Pancreas (tissue), 10 donors: ENCODE measurements at places on chromosomes 7 and 10. TPM values are rescaled to one million over a fixed set of nuclear protein-coding genes. Genes with fewer than 3 reads are reported as not detected.
A peak's percentile ranks its signal among the peaks of the same experiment; 100 is the strongest.

The TSPAN13 gene
- 49.3 TPM for polyA plus RNA-seq

DNA sequence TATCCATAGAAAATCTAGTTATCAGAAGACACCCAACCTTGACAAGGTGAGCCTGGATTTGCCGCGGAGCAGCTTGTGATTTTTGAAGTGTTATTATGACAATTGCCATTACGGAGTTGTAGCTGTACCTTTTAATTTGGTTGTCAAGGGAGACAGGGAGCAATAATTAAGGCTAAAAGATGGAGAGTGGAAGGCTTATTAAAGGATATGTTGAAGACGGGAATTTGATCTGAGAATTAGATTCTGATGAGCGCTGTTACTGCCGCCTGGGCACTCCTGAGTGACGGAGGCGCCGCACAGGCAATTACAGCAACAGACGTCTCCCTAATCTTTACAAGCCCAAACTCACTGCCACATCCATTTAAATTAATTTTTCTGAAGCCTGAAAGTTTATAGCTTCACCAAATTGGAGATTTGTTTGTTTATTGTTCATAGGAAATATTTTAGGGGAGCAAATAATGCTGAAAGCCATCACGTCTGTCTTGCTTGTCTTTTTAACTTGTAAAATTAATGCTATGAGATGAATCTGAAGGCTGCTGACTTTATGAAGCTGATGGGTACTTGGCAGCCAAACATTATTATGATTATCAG lies 475.0 kb upstream of the ADARB2 start:
- no peak for DNase-seq

DNA sequence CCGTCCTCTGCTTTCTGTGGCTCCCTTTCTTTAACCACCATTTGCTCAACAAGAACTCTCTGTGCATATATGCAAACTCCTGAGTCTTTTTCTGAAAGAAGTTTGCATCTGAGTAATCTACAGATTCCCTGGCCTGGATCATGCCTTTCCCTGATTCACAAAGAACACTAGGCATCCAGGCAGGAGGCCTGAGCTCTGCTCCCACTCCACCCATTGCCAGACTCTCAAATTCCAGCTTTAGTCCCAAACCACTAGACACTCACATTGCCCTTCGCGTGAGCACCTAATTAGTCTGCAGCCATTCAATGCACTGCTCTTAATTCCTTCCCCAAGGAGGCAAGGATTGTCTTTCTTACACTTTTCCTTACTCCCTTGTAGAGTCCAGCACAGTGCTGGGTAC lies 60.9 kb downstream of the ABCC2 start:
- DNase-seq: no peak

DNA sequence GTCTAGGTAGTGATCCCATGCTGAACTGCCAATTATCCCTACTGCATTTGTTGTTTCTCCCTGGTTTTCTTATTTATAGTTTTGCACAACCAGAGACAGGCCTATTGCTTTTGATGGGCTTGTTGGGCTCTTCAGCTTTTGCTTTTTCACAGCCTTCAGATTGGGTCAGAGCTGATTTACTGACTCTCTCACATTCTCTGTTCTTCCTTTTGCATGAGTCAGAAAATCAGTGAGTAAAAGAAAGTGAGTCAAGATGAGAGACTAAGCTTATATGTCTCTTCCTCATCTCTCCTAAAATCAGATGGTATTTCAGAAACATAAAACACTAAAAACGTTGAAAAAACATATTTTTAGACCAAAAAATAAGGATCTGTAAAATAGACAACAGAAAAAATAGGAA lies 1135.4 kb downstream of the XPNPEP1 start:
- DNase-seq: no peak

The MACROH2A2 gene
- polyA plus RNA-seq: 7.5 TPM

The SPAM1 gene
- polyA plus RNA-seq: 0.12 TPM

- no peak for DNase-seq
Observed at GRCh38 chr10:46301056-46301645, 14.4 kb downstream of the ANTXRL start.

The ADRB1 gene
- 0.49 TPM for polyA plus RNA-seq

DNA sequence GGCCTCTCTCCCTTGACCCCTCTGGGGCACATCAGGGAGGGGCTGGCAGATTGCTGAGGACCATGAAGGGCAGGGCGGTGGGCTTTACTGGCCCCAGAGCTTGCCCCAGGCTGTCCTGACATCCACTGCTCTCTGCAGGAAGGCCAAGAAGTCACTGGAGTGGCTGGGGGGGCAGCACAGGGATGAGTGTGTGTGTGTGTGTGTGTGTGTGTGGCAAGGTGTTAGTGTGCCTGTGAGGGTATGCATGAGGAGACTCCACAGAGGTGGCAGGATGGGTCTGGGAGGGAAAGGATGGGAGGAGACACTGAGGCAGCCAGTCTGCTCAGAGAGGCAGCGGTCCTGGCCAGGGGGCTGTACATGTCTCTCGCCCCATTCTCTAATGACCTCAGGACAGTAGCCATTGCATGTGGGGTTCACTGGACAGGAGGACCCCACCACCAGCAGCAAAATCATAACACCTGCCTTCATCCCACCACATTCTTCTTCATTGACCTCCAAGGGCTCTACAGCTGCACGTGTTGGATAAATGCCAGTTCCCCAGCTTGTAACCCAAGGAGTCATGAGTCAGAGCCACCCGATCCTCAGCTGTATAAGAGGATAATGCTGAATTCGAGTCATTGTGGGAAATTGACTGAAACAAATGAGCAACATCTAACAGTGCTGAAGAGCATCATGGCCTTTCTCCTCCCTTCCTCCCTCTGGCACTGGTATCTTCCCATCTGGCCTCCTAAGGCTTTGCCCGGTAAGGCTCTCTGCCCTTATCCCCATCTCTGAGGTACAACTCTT lies 720.5 kb downstream of the GRID1 start:
- no peak for DNase-seq

DNA sequence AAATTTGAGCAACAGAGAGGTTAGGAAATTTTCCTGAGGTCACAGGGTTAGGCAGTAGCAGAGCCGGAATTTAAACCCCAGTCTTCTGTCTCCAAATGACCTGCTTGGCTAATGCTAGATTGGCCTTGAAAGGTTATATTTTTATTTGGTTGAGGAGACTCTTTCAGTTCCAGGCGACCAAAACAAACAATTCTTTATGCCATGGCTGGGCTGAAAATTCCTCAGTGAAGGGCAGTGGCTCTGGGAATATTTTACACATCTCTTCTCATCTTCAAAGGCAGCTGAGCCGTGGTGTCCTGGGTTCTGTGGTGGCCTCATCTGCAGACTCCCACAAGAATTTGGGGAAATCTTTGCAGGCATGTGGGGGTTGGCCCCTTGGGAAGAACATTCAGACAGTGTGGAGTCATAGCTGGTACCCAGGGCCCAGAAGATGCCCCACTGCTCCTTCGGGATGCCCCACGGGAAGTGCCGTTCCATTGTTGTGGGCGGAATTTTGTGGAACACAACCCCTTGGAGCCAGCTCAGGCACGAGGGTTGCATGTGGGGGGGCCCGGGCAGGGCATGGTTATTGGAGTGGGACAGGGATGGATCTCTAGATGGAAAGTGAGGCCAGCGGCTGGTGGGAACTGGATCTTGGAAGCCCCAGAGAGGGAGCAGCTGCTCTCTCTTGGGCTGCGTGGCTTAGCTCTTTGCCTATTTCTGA lies 33.2 kb downstream of the RPS24 start:
- no peak for DNase-seq

- DNase-seq: no peak
Observed at GRCh38 chr10:22998091-22998490, 70.2 kb downstream of the ARMC3 start.

The SKIDA1 gene
- 0.52 TPM for polyA plus RNA-seq

- no peak for DNase-seq
Observed at GRCh38 chr7:133602291-133602690, 349.4 kb downstream of the EXOC4 start.

DNA sequence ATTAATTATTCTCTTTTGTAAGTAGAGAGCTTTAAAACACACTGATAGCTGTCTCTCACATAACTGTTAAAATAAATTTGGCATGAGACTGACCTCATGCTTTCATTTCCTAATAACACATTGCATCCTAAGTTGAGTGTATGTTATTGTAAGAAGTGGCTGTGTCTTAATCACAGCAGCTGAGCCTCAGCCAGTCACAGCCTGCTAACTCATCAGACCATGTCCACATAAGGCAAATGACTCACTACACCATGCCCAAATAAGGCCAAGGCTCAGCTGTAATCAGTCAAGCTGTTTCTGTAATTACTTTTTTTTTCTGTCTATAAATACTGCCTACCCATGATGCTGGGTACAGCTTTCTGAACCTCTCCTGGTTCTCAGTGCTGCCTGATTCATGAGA lies 860.9 kb downstream of the XPNPEP1 start:
- DNase-seq: no peak

- DNase-seq: peak; percentile 53
Observed at GRCh38 chr7:30933124-30933974, 21.7 kb downstream of the AQP1 start.

The UNCX gene
- polyA plus RNA-seq: not detected

The TMEM176B gene
- polyA plus RNA-seq: 83.9 TPM

GRCh38 chr7:42876182-42877068 lies 35.4 kb downstream of the C7orf25 start:
- DNase-seq: peak; percentile 35

DNA sequence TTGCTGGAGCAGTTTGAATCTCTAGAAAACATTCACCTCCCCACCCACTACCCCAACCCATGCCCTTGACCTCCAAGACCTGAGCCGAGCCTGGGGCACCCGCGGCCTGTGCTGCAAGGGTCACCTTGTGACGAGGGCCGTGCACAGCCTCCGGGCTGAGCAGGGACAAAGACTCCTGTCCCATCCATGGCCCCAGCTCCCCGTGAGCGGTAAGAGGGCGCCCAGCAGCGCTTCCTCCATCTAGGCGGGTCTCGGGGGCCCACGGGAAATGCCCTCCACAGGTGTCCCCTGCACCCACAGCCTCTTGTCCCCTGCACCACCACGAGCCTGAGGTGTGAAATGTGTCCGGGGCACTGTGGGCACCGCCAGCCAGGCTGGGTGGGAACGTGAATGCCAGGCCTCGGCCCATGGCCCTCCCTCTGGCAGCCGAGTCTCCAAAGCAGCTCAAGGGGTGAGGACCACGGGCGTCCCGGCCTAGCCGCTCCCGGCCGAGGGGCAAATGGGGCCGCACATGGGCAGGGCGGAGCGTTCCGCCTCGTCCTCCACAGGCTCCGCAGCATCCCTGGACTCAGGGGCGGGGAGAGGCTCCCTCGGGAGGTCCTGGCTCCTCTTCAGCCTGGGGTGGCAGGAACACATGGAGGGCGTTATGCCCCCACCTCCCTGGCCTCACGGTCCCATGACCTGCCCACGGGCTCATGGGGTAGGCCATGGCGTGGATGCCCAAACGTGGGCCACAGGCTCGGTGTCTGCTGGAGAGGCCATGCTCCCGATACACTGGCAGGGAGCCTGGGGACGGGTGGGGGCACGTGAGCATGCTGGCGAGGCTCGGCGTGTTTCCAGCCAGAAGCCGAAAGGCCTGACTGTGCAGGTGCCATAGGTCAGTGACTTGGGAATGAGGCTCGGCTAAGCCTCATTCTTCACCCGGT lies 21.1 kb downstream of the DPYSL4 start:
- DNase-seq: no peak

- no peak for DNase-seq
Observed at GRCh38 chr7:71145906-71146901, 14.3 kb downstream of the GALNT17 start.
